NCI-H345 (cell line): ENCODE measurements at places on chromosomes 7 and 10.
A peak's percentile ranks its signal among the peaks of the same experiment; 100 is the strongest.

DNA sequence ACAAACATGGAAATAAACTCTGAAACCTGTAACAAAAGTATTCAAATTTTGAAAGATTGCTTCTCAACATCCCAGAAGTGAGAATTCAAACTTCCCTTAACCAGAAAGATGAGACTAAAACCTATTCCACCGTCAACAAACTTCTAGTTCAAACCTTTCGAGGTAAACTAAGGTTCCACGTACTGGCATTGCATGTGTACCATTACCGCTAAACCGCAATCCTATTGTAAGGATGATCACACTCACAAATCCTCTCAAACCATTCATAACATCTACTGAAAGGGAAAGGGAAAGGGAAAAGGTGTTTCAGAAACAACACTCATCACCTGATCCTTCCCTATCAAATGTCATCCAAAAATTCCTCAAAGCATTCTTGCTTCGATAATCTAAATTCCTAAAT, 3.1 kb downstream of the SMURF1 start:
- DNase-seq: no peak

DNA sequence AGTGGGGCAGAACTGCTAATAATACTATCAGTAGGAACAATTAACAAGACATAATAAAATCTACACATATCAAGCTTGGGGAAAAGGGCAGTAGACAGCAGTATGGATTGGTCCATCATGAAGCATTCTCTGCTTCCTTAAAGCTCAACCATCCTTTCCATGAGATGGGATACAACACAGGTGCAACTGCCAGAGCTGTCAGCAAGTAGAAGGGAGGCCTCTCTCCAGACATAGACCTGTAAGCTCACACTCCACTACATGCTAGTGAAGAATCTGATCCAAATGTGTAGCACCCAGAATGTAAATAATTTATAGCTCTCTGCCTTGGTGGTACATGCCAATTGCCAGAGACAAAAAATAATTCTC, 41.5 kb upstream of the ANAPC16 start:
- no peak for DNase-seq

- DNase-seq: no peak
Observed at GRCh38 chr10:70599791-70600190, 2.8 kb downstream of the PRF1 start.

DNA sequence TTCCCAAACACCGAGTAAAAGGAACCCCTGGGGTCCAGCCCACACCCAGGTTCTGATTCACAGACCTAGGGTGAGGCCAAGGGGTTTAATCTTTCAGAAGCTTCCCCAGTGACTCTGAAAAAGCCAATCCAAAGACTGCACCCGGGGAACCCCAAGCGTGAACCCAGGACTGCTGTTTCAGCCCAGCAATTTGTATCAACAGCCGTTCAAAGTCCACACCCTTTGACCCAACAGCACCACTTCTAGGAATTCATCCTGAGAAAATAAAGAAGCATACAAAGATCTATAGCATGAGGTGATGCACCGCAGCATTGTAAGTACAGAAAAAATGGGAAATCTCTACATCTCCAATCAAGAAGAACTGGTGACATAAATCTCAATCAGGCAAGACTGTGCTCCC, 24.4 kb downstream of the DLG5 start:
- DNase-seq: no peak

DNA sequence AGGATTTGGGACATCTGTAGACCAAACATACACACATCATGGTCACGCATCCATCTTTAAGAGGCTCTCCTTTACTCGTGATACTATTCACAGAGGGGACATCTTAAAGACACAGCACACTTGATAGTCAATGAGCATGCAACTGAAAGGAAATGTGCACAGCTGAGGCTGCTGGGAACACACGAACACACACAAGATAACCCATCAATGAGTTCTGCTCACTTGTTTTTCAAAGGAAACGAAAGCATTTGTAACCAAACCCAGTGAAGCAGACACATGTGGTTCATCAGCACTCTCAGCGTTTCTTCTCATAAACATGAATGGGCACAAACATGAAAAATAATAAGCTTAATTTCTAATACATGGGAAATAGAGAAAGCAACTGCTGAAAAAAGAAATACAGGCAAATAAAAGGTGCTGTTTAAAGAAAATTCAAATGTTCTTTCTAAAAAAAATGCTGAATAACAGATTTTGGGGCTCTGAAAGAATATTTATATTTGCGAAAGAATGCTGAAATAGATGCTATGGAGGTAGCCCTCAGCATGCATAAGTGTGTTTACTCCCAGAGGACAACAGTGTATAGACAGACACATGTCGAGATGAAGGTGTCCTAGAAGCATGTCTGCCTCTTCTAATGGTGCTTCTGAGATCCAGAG, 59.7 kb upstream of the LAMB4 start:
- no peak for DNase-seq

- DNase-seq: no peak
Observed at GRCh38 chr7:2644562-2645273, 12.9 kb downstream of the TTYH3 start.

GRCh38 chr10:119349341-119349740, 142.0 kb downstream of the GRK5 start:
- no peak for DNase-seq

DNA sequence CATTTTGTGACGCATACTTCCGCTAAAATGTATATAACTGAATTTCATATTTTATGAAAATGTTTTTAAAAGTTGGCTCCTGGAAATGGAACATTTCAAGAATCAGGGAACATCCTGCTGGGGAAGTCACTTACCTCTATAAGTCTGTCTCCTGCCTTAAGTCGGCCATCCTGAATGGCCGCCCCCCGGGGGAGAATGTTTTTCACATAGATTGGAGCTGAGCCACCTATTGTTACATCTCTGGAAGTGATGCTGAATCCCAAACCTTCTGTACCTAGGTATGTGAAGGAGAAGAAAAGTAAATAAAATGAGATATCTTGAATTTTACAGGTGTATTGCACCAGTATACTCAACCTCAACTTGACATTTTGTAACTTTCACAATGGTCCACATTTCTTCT, 437.3 kb downstream of the PARD3 start:
- DNase-seq: no peak

DNA sequence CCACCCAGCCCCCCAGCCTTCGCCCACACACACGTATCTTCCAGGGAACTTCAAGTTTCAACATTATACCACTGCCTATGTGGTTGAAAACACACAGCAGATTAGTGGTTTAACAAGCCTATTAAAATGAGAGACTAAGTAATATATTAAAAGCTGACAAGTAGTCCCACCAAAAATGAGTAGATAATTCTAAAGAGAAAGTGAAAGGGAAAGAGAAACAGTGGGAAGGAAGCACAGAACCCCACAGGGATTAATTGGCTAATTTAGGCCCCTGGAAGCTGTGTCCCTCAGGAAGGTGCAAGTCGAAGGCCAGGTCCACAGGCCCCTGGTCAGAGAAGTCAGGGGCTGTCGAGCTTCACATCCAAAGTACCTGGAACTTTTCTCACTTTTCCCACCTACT, 210.5 kb upstream of the YAE1 start:
- no peak for DNase-seq

- DNase-seq: no peak
Observed at GRCh38 chr10:9069136-9069535, 1014.6 kb downstream of the GATA3 start.

DNA sequence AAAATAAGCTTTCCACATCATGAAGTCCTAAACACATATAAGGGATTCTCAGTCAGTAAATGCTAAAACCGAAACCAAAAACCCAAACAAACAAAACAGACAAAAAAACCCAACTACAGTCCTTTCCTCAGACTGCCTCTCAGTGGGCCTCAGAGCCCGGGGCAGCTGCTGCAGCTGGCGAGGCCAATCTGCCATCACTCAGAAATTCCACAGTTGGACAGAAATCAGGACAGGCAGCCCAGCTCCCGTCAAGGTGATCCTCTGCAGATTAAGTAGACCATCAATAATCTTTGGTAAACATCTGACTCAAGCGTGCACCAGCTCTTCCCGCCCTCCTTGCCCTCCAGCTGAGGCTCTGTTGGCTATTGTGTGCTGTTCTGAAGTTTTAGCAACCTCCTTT, 142.2 kb downstream of the ATXN7L1 start:
- no peak for DNase-seq

GRCh38 chr7:102190776-102191350, 95.8 kb upstream of the SH2B2 start:
- no peak for DNase-seq

DNA sequence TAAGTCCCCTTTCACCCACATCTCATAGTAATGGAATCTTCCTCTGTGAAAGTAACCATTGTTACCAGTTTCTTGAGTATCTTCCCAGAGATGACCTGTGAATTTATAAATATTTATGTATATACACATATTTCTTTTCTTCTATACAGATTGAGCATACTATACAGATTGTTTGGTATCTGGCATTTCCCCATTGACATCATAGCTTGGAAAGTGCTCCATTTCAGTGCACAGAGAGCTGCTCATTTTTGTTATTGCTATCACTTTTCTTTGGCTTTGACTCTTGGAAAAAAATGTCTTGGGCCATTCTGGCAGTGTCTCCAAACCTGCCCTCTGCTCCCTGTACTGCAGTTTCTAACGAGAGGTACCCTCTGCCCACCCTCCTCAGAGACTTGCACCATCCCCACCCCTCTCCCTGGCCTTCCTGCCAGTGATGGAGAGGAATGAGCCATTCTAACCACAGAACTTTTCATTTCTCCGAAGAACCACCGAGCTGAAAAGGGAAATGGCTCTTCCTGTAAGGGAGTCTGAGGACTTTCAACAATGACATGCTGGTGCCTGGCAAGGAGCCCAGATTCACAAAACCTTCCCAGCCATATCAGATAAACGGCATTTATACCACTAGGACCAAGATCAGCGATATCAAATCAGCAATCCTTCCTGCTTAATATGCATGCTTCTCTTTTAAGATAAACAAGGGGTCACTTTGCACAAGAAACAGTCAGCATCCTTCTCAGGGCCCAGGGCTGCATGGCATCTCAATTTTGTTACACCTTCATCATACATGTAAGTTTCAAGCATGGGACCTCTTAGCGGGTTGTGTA, 19.7 kb upstream of the CCSER2 start:
- DNase-seq: peak; percentile 73

DNA sequence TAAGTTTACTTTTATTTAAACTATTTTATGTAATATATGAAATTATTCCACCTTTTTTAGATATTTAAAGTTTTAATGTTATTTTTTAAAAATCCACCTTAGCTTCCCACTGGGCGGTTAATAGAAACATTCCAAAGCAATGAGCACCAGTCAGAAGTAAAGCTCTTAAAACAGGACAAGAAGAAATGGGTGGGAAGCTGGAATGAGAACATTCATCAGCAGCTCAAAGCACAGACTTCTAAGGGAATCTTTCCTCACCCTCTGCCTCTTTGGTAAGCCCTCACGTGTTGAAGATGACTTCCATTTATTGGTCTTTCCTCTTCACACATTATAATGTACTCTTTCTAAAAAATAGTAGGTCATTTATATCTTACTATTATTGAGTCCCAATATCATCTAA, 3.1 kb downstream of the AGMO start:
- no peak for DNase-seq

- DNase-seq: no peak
Observed at GRCh38 chr7:116292381-116292780, 82.0 kb downstream of the TES start.

- DNase-seq: no peak
Observed at GRCh38 chr7:149348758-149349369, 86.9 kb downstream of the ZNF783 start.

DNA sequence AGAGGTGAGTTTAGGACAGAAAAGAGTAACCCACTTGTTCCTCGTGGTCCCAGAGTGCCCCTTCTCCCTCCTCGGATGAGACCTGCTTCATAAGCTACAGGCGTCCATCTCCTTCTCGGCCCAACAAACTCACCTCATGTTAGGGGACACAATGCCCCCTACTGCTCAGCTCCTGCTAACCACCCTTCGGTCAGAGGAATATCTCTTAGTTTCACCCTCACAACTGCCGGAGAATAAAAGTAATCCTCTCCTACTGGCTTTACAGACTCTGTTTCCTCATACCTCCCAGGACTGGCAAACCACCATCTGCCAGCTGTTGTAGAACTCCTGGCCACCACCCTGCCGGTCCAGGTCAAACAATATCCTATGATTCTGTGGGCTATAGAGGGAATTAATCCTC, 3.2 kb downstream of the AKR1B15 start:
- no peak for DNase-seq

DNA sequence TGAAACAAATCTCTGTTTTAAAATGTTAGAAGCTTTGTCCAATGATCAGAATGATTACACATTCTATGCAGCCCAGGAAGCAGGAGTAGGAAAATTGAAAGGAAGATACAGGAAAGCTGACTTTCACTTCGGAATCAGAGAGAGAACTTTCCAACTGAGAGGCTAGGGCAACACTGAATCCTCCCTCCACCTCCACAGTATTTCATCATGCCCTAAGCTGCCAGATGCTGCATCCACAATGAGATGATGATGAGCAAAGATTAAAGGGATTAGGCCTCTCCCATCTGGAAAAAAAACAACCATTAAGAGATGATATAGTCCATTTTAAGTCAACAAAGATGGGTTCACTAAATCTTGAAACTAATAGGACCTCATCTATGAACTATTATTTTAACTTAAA, 215.6 kb downstream of the GPR37 start:
- DNase-seq: no peak

DNA sequence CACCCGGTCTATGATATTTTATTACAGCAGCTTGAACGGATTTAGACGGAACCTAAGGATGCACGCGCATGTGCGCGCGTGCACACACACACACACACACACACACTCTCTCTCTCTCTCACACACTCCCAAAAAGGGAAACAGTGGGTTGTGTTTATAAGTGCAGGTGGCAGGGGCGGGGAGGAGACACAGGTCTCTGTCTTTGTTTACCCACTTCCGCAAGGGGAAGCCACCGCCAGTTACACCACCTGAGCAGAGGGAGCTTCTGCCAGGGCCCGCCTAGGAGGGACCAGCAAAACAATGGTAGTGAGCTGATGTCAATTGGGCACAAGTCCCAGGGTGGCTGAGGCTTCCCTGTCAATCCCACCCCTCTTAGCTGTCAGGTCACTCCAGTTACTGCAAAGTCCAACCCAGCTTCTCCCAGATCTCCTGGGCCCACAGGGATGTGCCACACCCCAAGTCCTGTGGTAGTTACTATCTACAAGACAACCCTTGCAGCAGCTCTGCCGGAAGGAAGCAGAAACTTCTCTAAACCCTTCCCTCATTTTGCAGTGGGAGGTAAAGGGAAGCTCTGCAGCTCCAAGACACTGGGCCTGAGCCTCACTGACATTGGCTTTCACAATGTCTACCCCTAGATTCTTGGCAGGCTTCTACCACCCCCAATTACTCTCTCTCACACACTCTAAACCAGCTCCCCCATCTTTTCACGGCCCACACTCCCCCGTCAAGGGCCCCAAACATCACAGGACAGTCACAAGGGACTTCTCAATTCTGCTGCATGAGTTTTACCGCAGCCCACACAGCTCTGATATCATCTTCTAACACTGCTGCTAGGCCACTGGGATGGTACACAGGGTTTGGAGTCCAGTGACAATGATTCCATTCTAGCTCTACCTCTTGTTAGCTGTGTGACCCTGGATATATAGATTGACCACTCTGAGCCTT, 17.6 kb downstream of the ANXA11 start:
- peak; percentile 78 for DNase-seq

- DNase-seq: peak; percentile 41
Observed at GRCh38 chr7:112204499-112205342, 1.5 kb downstream of the DOCK4 start.
